Left renal pelvis (tissue), 4 donors: ENCODE measurements at places on chromosomes 16 and 17. TPM values are rescaled to one million over a fixed set of nuclear protein-coding genes. Genes with fewer than 3 reads are reported as not detected.

The EFNB3 gene
- 32.6 TPM for polyA plus RNA-seq

The TMC8 gene
- polyA plus RNA-seq, result 1.2 TPM

The ZFP1 gene
- 32.1 TPM for polyA plus RNA-seq

The TEX14 gene
- polyA plus RNA-seq, result 0.72 TPM
